Thoracic aorta (tissue), 2 donors: ENCODE measurements at places on chromosomes 5 and 9. TPM values are rescaled to one million over a fixed set of nuclear protein-coding genes. Genes with fewer than 3 reads are reported as not detected.

DNA sequence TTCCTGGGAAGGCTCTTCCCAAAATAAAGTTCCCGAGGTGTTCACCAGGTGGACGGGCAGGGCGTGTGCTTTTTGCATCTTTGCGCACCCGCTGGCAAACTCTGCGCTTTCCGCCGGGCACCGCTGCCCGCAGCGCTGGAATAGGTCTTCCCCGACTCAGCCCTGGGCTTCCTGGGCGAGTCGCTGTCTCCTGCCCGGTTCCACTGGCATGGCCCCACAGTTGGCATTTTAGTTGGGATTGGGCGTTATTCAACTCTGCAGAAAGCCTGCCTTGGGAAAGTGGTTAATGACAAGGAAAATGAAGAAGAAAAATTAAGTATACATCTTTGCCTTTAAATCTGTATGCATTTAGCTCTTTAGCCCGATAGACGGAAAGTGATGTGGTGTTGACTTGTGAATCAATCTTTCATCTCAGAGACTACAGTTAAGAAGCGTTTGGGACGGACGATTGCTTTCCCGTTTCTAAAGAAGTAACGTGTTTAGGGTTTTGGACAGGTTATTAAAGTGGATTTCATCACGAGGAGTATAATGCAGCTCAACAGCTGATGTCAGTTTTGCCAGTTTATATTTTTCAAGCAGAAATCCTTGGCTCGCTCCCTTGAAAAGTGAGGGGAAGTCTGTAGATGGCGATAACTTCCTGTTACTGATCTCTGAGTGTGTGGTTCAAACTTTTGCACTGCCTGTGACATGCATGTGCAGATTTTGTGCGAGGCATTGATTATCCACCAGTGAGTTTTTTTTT lies 946 bp downstream of the ADCY2 start:
- DNase-seq = no peak

- DNase-seq = no peak
Measured at GRCh38 chr5:157867751-157868387, 8.9 kb upstream of the CLINT1 start.

The WNK2 gene
- 0.95 TPM for total RNA-seq

The FAM81B gene
- total RNA-seq = not detected

DNA sequence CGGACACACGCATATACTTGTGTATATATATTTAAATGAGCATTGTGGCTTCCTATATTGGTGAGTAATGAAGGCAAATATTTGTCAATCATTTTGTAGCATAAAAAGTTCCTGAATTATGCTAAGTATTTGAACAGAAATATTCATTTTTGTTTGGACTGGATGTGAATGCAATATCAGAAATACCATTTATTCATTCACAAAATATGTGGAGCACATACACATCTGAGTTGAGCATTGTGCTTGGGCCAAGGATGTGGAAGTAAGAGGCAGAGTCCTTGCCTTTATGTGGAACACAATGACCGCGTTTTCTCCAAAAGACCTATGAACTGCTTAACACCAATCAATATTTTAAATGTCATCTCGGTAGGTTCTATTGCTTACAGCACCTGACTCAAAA lies 1086.5 kb downstream of the NR2F1-AS1 start:
- DNase-seq = no peak

The PGM5 gene
- total RNA-seq = 94.1 TPM

The FRMD3 gene
- 6.2 TPM for total RNA-seq

The CDKN2B gene
- total RNA-seq = 2.6 TPM

DNA sequence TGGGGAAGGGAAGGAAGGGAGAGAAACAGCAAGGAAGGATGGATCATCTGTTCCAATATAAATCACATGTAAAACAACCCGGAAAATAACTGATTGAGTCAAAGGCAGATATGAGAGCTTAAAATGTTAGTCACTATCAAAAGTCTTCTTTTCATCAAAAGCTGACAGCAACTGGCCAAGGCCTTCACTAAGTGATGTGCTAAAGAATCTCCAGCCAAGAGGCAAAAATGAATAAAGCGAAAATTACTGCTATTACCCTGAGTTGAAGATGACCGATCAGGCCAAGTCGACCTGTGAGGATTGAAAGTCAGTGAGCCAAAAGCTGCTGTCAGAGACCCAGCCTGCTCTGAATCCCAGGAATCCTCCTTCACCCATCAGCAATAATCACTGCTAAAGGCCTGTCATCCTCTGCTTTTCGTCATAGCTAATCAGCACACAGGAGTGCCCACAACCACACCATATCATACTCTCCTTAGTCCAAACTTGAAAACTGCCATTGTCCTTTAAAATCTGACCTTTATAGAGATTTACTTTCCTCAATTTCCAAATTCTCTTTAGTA lies 736.9 kb downstream of the TLE1 start:
- no peak for DNase-seq

DNA sequence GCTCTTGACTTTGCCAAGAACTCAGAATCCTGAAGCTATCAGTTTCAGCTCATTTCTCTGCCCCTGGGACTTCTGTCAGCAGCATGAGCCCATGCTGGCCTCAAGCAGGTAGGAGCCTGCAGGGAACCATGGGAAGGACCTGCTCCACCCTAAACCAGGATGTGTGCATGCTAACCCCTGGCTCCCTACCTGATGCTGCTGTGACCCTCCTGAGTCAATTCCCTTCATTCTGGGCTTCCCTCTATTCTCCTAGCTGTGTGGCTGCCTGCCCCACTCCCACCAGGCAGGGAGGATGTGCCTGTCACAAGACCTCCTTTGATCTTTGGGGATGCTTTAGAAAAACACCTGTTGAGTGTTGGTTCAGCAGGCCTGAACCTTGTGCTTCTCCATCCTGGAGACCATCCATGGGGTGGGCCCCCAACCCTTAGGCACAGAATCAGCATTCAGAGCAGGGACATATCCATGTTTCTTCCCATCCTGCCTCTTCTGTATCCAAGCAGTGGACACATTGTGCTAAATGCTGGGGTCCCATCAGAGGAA lies 117.1 kb upstream of the CCL21 start:
- DNase-seq = no peak

DNA sequence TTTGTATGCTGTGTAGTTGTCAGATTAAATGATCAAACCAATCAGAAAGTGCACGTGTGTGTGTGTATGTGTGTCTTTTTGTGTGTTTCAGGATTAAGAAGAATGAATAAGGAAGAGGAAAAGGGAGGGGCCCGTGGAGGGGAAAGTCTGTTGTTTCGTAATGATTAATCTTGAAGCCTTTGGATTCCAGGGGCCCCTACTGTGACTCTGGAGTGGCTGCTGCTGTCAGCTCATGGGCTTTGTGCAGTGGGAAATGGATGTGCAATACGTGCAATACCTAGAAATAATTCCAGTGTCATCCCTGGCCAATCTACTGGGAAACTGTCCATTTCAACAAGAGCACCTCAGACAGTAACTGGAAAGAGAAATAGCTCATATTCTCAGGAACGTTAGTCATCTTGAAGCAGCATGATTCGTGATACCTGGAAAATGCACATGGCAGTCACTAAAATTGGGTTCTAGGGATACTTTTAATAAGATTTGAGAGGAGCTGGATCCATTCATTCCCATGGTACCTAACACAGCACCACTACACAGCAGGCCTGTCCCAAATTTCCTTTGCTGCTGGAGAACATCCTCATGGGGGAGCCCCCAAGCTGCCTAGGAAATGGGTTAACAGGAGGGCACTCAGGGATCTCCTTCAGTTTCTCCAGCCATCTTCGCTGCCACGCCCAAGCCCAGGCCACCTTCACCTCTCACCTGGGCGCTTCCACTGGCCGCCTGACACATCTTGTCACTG lies 186.3 kb downstream of the NR3C1 start:
- no peak for DNase-seq

The SMIM33 gene
- total RNA-seq = not detected

GRCh38 chr5:2917093-2917492 lies 165.6 kb upstream of the IRX2 start:
- no peak for DNase-seq

GRCh38 chr5:135129307-135129706 lies 95.3 kb upstream of the PITX1 start:
- no peak for DNase-seq

DNA sequence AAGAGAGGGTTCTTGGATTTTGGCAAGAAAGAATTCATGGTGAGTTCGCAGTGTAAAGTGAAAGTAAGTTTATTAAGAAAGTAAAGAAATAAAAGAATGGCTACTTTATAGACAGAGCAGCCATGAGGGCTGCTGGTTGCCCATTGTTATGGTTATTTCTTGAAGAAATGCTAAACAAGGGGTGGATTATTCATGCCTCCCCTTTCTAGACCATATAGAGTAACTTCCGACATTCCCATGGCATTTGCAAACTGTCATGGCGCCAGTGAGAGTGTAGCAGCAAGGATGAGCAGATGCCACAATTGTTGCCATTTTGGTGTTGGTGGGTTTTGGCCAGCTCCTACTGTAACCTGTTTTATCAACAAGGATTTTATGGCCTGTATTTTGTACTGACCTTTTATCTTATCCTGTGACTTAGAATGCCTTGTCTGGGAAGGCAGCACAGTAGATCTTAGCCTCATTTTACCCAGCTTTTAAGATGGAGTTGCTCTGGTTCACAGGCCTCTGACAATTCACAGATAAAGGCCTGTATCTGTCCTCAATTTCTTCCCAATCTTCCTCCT lies 1026.1 kb upstream of the DMAC1 start:
- DNase-seq = no peak

DNA sequence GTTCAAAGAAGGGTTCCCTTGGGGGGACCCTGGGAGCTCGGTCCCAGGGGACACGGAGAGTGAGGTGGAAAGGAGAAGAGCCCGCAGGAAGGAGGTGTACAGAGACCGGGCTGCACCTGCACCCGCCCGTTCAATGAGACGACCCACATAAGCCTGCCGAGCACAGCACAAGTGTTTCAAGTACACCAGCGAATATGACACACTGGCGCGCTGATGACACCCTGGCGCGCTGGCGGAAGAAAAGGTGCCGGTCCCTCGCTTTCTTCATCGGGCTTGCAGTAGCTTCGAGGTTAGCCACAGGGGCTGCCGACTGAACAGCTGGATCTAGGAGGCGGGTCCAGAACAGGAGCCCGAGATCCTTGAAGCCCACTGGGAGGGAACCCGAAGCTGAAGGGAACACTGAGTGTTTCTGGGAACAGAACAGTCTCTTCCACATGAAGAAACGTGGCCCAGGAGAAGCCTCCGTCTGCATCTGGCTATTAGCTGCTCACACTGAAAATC lies 1.4 kb downstream of the TBC1D9B start:
- DNase-seq = no peak

The NPDC1 gene
- total RNA-seq = 71.5 TPM

DNA sequence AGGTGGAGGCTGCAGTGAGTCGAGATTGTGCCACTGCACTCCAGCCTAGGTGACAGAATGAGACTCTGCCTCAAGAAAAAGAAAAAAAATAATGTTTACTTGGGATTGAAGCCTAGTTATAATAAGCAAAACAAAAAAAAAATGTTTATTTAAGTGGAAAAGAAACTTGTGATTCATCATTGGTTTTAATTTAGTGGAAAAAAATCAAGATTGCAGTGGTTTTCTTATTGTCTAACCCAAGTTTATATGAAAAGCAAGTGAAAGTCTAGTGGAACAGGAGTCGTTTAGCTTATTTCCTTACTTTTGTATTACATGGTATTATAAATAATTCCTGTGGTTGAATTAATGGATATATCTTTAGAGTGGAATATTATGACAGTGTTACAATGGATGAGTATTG lies 8.4 kb downstream of the CNOT8 start:
- DNase-seq = no peak

GRCh38 chr5:67335426-67335825 lies 138.8 kb upstream of the CD180 start:
- DNase-seq = no peak

- DNase-seq = no peak
Measured at GRCh38 chr9:110707419-110707818, 38.8 kb downstream of the MUSK start.

The TEK gene
- total RNA-seq = 14.9 TPM

The NKD2 gene
- 1.4 TPM for total RNA-seq

The SMIM15 gene
- total RNA-seq = 21.3 TPM
